ENCODE measurements at places on chromosomes 12 and 14.

DNA sequence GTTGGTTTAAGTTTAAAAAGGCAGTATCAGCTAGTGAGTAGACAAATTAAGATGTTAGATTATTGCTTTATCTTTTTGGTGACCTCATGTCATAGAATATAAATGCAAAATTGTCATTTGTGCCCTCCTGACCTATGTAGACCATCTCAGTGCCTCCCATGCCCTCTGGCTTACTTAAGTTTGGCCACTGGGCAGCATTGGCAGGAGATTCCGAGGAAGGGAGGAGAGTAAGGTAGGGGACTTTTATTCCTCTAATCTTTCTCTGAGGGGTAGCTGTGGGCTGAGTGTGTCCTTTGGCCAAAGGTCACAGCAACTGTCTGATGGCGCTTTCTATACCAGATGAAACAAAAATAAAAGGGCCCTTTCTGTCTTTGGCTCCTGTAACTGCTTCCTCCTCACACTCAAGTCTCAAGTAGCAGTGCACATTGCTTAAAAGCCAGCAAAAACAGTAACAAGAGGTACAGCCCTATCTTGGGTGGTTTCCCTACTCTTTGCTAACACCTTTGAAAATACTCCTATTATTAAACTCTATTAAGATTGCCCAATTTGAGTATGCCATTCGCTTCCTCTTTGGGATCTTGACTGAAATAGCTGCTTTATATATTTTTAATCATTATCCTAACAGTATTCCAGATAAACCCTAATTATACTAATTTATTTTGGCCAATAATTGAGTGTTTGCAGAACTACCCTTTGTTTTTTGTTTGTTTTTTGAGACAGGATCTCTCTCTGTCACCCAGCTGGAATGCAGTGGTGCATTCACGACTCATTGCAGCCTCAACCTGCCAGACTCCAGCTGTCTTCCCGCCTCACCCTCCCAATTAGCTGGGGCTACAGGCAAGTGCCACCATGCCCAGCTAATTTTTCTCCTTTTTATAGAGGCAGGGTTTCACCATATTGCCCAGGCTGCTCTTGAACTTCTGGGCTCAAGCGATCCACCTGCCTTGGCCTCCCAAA lies 56.5 kb upstream of the KCNH3 start:
- DNase-seq: no peak

DNA sequence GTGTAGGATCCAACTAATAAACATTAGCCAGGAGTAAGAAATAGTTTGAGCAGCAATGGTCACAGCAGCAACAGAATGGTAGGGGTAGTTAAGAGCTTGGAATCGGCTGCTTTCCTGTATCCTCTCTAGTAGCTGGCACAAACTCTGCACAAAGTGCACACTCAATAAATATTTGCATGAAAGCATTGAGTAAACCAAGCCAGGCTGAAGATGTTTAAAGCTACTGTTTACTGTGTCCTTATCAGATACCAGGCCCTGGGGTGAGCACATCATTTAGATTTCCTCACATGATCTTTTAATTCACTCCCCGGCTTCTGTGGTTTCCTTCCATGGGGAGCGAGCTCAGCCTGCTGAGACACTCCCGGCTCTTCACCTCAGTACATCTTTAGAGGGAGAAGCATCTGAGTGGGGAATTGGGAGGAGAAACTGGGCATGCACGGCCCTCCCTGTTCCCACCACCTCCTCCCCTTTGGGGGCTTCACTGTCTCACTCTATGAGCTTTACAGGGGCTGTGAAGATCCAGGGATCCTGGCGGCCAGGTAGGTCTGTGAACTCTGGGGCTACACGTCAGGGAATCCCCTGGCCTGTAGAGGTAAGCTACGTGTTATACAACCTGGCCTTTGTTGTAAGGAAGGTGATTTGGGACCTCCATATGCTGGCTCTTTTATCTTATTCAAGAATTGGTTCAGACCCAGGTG lies 107.2 kb upstream of the VASH1 start:
- no peak for DNase-seq

- no peak for DNase-seq
These were observed 1.2 kb upstream of the SALL2 start for GRCh38 chr14:21527318-21527679.

DNA sequence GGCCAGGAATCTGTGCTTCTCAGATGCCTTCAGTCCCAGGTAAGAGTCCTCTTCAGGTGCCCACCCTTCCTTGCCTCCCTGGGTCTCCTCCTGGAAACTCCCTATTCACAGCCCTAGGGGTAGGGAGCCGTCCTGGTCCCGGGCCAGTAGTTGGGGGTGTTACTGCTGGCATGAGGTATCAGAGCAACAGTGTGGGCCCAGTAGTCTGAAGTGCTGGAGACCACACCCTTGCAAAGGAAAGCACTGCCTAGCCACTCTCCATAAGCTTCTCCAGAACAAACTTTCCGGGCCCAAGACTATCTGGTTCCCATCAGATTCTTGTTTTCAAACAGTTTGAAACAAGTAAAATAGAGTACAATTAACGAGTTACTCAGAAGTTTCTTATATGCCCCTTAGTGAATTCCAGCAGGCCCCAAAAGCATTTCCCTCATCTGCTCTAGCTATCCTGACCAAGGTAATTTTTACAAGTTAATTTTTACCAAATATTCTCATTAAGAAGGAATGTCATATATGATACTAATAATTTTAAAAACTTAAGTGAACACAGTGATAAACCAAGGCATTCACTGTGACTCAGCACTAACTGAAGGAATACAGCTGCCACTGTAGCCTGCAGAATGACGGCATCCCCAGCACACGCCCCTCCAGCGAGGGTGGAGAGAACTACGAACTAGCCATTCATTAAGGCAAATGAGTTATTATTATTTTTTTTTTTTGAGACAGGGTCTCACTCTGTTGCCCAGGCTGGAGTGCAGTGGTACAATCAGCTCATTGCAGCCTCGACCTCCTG lies 49.4 kb downstream of the MOK start:
- DNase-seq: no peak

GRCh38 chr14:75845136-75845804 lies 136.5 kb downstream of the TGFB3 start:
- DNase-seq: no peak

DNA sequence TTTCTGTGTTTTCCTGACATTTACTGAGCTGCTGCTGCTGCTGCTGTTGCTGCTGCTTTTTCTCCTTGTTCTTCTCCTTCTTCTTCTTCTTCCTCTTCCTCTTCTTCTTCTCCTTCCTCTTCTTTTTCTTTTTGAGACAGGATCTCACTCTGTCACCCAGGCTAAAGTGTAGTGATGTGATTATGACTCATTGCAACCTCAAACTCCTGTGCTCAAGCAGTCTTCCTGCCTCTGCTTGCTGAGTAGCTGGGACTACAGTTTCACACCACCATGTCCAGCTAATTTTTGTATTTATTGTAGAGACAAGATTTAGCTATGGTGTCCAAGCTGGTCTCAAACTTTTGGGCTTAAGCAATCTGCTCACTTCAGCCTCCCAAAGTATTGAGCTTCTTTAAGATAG lies 95.8 kb downstream of the TMTC3 start:
- DNase-seq: no peak

- no peak for DNase-seq
These were observed 106.9 kb downstream of the PRKD1 start for GRCh38 chr14:29820785-29821184.

DNA sequence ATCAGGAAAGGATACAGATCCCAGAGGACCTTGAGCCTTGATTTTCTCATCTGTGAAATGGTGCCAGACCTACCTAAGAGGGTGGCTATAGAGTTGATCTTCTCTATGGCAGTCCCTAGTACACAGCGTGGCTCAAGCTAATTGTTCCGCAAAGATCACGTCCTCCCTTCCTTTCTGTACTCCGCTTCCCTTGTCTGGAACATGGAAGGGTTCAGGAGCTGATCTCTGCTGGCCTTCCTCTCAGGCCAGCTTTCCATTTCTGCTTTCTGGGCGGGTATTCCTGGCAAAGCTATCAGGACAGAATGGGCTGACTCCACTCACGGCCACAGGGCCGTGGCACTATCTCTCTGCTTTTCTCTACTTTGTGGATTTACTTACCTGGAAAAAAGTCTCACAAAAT lies 6.5 kb downstream of the CAMKK2 start:
- no peak for DNase-seq

DNA sequence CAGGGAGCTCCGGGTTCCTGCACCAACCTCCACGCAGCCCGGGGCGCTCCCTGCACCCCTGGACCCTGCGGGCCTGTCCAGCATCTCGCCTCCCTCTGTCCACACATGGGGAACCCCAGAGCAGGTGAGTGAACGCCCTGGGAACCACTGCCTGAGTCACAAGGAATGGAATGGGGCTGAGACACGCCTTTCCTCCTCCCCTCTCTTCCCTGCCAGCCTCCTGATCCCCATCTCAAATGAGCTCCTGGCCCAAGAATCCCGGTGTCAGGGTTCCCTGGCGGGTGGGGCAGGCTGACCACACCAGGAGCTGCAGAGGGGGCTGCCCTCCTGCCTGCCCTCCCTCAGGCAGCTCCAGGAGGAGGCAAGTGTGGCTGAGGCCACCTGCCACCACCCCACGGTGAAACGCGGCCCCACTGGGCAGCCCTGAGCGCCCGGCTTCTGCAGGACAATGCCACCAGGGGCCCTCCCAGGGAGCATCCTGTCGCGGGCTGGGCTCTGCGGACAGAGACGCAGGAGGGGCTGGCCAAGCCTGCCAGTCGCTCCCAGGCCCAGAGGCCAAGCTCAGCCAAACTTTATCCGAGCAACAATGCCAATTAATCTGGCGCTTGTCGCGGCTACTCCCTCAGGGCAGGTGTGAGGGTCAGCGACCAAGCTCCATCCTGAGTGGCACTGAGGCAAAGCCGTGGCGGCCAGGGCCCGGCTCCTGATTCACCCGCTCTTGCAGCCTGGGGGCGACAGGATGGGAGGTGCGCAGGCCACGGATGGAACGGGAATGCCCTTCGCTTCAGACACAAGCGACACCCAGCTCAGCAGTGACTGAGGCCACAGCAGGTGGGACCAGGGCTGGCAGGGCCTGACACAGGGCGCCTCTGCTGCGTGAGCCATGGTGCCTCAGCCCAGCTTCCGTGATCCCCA lies 44.3 kb downstream of the GALNT9 start:
- DNase-seq: peak; percentile 87

DNA sequence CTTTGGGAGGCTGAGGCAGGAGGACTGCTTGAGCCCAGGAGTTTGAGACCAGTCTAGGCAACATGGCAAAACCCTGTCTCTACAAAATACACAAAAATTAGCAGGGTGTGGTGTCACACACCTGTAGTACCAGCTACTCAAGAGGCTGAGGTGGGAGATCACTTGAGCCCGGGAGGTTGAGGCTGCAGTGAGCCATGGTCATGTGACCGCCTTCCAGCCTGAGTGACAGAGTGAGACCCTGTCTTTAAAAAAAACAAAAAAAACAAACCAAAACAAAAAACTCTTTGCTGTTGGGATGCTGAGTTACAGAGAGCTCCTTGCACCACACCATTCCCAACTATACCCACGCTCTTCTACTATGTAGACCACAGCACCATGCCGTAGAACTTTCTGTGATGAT lies 221.2 kb downstream of the PPM1H start:
- no peak for DNase-seq

GRCh38 chr12:131087302-131087818 lies 133.7 kb downstream of the ADGRD1 start:
- DNase-seq: peak; percentile 87

- no peak for DNase-seq
These were observed 92.4 kb downstream of the TMTC1 start for GRCh38 chr12:29691161-29691854.

DNA sequence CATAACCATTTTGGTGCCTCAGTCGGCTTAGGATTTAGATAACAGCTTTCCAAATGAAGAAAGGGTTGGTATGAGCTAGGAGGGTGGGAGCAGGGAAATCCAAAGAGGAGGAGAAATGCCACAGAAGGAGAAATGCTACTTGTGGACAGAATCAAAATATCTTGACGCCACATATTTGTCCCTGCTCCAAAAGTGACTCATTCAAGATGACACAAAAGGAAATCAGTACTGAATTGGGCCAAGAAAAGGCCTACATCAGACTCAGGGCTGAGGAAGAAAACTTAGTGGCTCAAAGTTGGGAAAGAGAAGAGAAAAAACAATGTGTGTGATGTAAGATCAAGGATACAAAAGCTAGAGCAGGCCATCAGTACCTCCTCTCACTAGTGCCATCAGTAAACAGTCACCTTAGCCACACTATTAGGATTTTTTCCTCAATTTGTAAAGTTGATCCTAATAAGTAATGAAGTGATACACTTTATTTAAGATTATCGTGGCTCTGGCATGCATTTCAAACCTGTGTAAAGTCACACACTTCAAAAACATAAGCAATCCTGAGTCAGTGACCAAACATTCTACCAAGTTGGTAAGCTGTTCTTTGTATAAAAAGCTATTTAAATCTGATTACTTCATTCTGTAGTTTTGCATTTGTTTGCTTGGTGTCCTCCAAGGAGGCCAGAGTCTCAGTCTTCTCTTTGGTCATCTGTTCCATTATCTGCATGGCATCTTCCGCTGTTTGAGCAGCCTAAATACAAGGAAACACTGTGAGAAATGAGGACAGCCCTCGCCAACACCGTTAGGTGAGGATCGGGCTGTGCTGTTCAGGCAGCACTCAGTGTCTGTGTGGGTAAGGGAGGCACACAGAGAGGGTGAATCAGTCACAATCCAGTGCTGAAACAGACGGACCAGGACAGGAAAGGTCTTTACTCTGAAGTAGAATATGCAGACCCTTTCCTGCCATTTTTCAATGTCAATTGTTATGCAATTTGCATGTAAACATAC lies 52.6 kb upstream of the VPS33A start:
- no peak for DNase-seq

GRCh38 chr12:93050026-93050747 lies 121.1 kb upstream of the EEA1 start:
- DNase-seq: no peak

- DNase-seq: no peak
These were observed 10.1 kb upstream of the DCAF4 start for GRCh38 chr14:72916174-72916573.

DNA sequence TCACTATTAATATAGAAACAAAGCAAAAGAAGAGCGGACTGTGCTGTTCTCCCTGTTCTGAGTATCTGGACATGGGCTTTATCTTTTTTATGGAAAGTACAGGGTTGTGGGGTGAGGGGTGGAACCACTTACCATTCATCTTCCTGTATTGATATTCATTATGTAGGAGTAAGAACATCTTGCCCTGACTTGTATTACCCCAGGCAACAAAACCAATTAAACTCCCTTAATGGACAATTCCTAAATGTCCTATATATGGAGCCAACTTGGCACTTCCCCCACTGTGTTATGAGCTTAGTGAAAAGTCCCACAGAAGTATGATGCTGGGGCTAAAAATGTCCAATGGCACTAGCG lies 139.9 kb upstream of the KRR1 start:
- no peak for DNase-seq

GRCh38 chr14:23252420-23253333 lies 14.9 kb downstream of the RNF212B start:
- no peak for DNase-seq

DNA sequence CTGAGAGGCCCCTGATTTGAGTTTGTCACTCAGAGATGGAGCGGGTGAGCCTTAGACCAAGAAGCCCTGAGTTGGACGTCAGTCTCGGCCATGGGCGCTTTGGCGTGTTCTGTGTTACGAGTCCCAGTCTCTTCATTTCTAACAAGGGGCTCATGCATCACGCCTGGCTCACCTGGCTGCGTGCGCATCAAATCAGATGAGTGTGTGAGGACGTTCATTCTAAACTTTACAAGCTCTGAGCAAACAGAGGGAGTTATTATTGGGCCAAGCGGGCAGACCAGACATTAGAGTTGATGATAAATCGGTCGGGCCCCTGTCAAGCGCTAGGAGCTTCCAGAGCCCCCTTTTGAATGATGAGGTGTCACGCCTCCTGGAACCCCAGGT lies 117.2 kb downstream of the CALM1 start:
- DNase-seq: no peak

Data from chondrocyte (in vitro differentiated cells).